ENCODE measurements at places on chromosomes 7 and 10.

DNA sequence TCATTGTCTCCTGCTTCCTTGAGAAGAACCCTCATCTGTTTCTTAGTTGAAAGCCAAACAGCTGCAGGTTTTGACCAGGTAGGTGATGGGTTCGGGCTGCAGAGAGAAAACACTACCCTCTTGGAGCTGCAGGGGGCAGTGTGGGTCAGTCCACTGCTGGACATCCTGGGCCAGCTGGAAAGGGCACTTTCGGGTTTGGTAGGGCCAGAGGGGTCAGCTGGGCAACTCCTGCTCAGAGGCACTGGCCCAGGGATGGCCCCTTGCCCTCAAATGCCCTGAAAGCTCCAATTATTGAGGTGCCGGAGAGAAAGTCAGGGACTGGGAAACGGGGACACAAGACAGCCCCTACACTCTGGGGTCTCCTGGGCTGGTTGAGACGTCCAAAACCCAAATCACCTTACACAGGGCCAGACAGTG is 90.7 kb downstream of the MKI67 start:
- no peak for DNase-seq

GRCh38 chr7:27665531-27665930 is 2.8 kb upstream of the HIBADH start:
- no peak for DNase-seq

DNA sequence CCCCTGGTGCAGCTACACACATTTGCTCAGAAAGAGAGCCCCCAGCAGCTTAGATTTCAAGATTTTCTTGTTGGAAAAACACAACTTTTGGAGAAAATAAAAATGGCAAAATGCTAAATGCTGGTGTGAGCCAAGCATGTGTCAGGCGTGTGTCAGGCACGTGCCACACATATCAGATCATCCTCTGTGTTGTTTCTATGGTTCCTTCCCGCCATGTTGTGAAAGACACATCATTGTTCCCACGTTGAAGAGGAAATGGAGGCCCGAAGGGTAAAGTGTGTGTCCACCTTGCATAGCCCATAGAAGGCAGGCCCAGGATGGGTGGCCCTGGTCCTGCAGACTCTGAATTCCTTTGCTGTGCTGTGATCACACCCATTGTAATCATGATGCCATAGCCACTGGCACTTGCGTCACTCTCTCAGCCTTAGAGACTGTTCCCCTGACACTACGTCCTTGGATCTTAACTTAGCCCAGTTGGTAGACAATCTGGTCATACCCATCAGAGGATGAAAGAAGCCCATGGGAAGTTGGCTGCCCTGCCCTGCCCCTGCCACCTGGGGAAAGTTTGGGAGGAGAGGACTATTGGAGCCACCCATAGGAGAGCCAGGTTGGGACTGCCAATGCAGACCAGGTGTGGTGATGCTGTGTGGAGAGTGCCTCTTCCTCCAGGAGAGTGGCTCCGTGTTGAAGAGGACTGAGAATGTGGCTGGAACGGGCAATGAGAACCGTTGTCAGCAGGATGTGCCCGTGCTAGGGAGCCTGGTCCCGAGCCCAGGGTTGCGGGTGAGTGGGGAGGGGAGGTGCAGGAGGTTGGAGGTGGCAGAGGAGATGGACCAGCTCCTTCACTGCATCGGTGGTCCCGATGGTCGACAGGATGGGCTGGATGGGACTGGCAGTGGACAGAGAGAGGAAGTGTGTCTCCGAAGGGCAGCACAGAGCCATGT is 65.6 kb upstream of the IGFBP3 start:
- no peak for DNase-seq

- DNase-seq: no peak
Measured at GRCh38 chr10:120516426-120516825, 59.4 kb downstream of the PLPP4 start.

DNA sequence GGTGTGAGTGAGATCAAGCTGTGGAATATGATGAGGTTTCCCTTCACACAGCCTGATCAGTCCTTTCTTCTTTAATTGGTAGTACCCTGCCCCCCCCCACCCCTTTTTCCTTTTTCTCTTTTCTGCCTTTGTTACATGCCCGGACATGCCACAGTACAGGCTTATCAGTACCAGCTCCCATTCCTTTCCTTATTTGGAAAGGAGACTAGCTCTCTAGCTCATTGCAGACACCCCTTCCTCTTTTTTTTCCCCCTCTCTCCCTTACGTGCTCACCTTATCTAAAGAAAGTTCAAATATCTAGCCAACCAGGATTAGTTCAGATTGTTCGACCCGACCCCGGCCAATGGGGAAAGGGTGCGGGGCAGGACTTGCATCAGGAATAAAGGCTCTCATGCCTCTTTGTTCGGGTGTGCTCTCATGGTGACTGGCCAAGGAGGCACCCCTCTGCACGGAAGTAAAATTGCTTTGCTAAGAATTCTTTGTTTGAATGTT is 230.4 kb downstream of the ACTR3B start:
- no peak for DNase-seq

DNA sequence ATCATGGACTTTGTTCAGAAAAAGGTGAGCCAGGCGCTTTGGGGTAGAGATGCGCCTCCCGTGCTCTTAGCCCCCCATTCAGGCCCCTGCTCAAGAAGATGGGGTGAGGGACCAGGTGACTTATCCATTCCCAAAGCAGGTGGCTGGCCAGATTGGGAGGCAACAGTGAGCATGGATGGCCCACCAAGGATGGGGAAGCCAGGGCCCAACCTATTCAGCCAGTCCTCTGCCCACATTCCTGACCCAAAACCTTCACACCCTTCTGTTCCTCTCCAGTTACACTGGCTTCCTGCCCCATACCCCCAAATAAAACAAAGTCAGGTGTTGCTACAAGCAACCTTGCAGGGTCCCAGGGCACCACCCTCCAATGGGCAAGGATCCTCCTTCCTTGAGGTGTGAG is 44.4 kb downstream of the TSPAN15 start:
- no peak for DNase-seq

DNA sequence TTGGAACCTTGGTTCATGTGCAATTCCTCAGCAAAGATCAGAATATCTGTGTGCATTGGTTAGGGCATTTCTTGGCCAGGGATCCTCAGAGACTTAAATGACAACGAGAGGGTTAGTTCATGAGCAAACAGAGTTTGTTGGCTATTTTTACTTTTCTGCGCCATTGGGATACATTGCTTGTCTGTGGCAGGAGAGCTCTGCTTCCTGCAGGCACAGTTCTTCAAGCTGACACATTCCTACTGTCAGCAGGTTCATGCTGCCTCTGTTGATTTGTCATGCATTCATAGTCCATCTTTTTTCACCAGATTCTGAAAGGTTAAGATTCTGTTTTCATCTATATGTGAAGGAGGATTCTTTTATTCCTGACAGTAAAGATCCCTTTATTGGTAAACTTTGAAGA is 139.4 kb downstream of the TMEM178B start:
- no peak for DNase-seq

DNA sequence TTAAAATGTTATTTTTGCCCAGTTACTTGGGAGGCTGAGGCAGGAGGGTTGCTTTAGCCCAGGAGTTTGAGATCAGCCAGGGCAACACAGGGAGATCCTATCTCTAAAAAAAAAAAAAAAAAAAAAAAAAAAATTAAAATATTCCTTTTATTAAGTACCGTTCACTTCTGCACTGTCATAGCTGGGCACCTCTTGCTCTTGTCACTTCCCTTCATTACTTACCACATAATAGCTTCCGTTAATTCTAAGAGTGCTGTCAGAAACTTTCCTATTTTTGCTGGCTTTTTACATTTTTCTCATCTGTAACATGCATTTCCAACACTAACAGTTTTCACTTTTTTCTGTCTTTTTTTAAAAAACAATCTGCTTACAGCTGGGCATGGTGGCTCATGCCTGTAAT is 132.9 kb downstream of the PIP4K2A start:
- no peak for DNase-seq

GRCh38 chr10:51709324-51709972 is 10.1 kb upstream of the CSTF2T start:
- no peak for DNase-seq

DNA sequence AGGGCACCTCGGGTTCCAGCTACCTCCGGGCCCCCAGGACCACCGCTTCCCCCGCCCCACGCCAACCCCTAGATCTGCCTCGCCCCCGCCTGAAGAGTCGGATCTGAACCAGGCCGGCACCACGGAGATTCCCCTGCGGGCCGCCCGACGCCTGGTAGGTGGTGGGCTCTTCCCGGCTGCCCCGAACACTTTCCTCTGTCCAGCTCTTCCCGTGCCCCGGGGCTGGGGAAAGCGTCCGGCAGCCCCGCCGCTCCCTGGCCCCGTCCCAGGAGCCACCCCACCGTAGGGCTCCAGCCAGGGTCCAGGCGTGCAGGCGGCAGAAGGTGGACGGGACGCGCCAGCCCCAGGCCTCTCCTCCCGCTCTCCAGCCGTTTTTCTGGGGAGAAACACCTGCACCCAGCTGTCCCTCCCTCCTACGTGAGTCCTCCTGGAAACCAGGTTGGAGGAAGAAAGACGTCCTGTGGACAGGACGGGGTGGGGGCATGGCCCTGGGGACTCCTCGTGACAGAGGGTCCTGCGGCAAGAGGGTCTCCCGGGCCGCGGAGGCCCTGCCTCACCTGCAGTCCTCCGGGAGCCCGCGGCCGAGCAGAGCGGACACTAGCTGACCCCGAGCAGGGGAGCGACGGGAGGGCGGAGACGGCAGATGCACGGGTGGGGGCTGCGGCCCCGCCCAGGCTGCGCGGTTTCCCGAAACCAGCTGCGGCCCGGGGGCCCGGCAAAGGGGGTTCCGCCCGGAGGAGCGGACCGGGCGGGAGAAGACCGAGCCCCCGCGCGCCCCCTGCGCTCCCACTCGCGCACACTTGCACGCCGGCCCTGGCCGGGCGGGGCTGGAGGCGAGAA is at the start of gene TMEM176B:
Gene TMEM176B, minus strand, starts transcription at position 624 of the 840 bp plus-strand sequence. CDS start 3,795 bp downstream, outside the sequence.
- no peak for DNase-seq

DNA sequence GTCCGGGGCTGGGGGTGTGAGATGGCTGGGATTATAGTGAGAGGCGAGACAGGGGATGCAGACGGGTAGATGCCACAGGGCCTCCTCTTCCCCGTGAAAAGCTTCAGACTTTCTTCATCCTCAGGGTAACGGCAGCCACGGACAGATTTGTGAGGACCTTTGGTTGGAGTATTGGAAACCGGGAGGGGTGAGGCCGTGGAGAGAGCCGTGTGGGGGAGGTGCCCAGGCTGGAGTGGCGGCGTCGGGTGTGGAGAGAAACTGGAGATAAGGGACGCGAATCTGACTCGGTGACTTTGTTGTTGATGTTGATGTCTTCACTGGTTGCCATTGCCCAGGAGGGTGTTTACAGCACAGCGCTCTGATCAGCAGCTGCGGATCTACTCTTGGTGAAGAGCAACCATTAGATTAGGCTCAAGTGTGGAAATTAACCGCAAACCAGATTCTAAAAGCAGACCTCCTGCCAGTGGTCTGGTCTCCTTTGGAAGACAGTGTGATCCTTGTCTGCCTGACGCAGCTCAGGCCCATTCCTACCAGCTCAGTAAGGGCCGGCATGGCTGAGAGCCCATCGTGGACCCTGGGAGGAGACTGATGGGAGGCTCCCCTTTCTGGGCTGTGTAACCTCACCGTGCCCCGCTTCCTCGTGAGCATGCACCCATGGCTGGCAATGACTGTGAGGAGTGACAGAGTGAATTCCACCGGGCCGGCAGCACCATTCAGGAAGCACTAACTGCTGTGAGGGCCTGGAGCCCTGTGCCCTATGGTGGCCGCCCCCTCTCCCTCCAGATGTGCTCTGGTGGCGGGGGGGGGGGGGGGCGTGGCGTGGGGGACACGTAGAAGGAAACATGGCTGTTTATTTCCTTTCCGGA is 90.3 kb downstream of the INPP5A start:
- DNase-seq: no peak

- no peak for DNase-seq
Measured at GRCh38 chr7:38451840-38452239, 178.4 kb upstream of the TARP start.

DNA sequence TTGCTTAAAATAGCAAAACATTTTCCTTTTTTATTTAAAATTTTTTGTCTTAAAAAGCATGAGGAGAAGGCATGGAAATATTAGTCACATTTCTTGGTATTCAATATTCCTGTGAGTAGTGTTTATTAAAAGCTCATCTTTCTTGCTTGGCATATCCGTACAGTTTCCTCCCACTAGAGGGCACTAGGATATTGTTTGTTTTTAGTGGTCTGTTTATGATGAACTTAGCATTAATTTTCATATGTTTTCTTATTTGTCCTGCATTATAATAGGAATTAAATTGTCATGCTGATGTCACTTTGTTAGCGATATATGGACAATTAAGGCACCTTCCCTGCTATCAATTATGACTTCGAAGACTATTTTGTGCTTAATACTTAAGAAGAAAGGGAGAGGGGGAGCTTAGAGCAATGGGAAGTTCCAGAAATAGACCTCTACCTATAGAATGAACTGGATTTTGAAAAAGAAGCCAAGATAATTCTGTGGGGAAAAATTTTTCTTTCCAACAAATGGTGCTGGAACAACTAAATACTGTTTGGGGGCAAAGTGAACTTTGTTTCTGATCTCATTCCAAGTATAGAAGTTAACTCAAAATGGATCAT is 91.0 kb upstream of the STRIP2 start:
- no peak for DNase-seq

DNA sequence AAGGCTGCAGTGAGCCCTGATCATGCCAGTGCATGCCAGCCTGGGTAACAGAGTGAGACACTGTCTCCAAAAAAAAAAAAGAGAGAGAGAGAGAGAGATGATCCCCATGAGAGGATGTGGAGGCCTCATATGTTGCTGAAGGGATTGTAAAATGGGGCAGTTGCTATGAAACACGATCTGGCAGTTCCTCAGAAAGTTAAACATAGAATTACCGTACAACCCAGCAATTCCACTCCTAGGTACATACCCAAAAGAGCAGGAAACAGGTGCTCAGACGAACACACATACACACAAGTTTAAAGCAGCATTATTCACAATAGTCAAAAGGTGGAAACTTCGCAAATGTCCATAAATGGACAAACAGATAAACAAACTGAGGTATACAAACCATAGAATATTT is 27.4 kb upstream of the CYTH3 start:
- DNase-seq: no peak

- DNase-seq: no peak
Measured at GRCh38 chr7:47635091-47636080, 53.5 kb upstream of the TNS3 start.

DNA sequence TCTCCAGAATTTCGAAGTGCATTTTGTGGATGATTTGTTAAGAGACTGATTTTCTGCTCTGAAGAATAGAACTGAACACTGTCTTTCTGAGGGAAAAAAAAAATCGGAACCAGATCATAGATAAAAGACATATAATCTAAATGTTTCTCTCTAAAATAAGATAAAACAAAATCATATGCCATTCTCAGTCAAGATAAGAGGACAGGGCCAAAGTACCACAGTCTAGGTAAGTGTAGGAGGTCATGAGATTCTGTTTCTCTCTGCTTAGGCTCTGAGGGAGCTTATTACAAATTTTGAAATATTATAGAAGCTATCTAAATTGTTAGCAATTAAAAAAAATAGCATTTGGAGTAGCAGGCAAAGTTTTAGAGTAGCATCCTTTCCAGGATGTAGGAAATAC is 702 bp upstream of the AOAH start:
- no peak for DNase-seq

GRCh38 chr7:46814516-46815250 is 767.2 kb downstream of the TNS3 start:
- DNase-seq: no peak

GRCh38 chr7:125773113-125773785 is 843.6 kb upstream of the POT1 start:
- DNase-seq: no peak

GRCh38 chr10:17255512-17255911 is 27.5 kb downstream of the VIM start:
- DNase-seq: no peak

GRCh38 chr7:105880571-105881330 is 4.4 kb upstream of the ATXN7L1 start:
- no peak for DNase-seq

- no peak for DNase-seq
Measured at GRCh38 chr10:86535132-86535882, 13.7 kb upstream of the WAPL start.

- DNase-seq: no peak
Measured at GRCh38 chr10:26407406-26407969, 30.7 kb upstream of the APBB1IP start.
